Stimulated activated CD4-positive, alpha-beta T cell treated with anti-CD3 and anti-CD28 coated beads, TNF-alpha, amount 100 ng/mL, for 24 hours (primary cell): ENCODE measurements at places on chromosomes 4 and X.

GRCh38 chr4:137474711-137475301 is 57.5 kb downstream of the PCDH18 start:
- DNase-seq = no peak

DNA sequence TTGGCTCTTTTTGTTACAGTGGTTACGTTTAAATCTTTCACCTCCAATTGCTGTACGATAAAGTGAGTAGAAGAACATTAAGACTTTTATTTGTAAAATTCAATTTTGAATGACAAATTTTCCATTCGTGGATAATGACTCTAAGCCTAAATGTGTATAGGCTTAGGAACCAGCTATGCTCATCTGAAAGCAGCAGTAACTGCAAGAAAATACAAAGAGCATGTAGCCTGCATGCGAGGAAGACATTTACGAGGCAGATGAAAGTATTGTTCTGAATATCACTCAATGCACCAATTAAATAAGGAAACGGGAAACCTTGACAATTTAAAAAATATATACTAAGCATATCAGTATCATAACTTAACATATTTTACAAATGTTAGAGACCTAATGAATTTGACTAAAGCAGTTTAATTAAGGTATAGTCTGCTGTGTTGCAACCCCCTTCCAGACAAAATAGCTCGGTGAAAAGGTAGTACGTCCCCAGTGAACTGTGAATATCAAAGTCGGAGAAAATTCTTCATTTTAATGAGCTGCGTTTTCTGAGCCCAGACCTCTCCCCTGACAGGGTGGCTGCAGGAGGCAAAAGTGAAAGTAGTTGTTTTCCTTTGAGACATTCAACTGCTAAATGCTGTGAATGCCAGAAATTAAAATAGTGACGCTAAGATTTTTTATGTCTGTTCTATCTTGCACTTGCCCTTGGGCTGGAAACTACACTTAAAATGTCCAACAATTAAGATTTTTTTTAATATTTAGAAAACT is 1236.5 kb upstream of the TENM3 start:
- DNase-seq = no peak

DNA sequence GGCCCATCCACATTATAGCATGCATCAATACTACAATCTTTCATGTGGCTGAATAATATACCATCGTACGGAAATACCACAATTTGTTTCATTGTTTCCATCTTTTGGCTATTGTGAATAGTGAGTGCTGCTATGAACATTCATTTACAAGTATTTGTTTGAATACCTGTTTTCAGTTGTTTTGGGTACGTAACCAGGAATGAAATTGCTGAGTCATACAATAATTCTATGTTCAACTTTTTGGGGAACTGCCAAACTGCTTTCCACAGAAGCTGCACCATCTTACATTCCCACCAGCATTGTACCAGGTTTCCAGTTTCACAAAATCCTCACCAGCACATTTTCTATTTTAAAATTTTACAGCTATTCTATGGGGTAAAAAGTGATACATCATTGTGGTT is 28.5 kb upstream of the MANBA start:
- no peak for DNase-seq

DNA sequence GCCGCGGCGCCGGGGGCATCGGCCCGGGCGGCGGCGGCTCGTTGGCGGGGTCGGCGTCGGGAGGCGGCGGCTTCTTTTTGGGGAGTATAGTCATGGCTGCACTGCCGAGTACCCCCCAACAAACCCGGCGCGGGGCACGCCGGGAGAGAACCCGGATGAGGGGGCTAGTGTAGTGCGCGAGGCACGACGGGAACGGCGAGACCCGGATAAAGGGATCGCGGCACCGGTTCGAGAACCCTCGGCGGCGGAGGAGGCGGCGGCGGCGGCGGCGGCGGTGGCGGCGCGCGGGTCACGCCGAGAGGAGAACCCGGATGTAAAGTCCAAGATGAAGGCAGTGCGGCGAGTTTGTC is at the start of gene OTUD5:
Gene OTUD5, minus strand, starts transcription at position 131 of the 350 bp plus-strand sequence. Its CDS starts 37 bp downstream, at position 94.
- DNase-seq = peak; percentile 70

DNA sequence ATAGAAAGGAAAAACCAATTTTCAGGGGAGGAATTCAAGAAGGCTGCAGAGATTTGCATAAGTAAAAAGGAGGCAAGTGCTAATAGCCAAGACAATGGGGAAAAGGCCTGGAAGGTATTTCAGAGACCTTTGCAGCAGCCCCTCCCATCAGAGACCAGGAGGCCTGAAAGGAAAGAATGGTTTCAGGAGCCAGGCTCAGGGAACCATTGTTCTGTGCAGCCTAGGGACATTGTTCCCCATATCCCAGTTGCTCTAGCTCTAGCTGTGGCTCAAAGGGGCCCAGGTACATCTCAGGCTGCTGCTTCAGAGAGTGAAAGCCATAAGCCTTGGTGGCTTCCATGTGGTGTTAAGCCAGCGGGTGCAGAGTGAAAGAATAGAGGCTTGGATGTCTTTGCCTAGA is 24.0 kb downstream of the NAP1L3 start:
- DNase-seq = no peak

DNA sequence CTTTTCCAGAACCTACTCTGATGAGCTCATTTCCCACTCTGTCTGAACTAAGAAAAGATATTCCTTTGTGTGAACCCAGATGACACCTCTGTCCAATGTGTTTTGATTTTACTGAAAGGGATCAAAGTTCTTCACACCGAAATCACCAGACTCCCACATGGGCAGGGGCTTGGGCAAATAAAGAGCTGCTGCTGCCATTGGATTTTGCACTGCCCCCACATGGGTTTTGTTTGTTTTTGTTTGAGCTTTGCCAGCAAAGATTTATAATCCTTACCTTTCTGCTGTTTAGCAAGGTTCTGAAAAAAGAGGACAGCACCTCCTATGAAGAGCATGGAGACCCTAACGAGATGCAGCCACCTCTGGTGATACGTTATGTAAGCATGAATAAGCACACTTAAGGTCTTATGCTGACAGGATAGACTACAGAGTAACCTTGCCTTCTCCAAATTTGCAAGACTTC is 44.3 kb downstream of the HSD17B13 start:
- DNase-seq = no peak

- DNase-seq = no peak
Measured at GRCh38 chr4:153022241-153022715, 86.2 kb downstream of the FHDC1 start.

GRCh38 chrX:46561824-46562657 is 11.5 kb upstream of the CHST7 start:
- DNase-seq = no peak

- DNase-seq = no peak
Measured at GRCh38 chr4:123674762-123675465, 278.3 kb downstream of the SPRY1 start.

DNA sequence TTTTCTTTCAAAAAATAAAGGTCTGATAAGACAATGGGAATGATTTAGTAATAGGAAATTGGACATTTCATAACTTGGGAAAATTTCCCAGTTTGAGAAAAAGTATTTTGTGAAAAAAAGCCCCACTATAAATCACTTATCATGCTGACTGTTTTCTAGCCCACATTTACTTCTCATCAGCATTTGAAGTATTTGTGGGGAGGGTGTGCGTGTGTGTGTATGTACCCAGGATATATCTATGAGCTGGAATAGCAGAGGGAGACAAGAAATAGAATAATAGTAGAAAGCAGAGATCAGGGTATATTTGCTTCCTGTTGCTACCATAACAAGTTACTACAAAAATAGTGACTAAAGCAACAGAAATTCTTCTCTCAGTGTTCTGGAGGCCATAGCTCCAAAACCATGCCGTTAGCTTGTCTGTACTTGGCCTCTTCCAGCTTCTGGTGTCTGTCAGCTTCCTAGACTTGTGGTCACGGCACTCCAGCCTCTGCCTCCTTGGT is 139.8 kb downstream of the PTTG2 start:
- no peak for DNase-seq

DNA sequence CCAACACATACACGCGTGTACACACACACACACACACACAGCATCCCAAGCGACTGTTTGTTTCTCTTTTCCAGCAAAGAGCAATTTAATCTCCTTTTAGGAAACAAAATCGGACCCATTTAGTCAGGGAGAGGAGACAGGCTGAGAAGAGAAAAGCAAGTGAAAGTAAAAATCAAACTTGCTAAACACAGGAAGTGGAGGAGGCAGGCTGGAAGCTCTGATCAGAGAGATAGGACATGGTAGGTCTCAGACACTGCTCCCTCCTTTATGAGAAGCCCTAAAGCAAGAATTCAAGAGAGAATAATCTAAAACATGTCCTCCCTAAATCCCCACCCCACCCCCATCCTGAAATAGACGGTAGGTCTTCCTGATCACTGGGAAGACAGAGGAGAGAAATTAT is 62.3 kb downstream of the GPC3 start:
- DNase-seq = no peak

DNA sequence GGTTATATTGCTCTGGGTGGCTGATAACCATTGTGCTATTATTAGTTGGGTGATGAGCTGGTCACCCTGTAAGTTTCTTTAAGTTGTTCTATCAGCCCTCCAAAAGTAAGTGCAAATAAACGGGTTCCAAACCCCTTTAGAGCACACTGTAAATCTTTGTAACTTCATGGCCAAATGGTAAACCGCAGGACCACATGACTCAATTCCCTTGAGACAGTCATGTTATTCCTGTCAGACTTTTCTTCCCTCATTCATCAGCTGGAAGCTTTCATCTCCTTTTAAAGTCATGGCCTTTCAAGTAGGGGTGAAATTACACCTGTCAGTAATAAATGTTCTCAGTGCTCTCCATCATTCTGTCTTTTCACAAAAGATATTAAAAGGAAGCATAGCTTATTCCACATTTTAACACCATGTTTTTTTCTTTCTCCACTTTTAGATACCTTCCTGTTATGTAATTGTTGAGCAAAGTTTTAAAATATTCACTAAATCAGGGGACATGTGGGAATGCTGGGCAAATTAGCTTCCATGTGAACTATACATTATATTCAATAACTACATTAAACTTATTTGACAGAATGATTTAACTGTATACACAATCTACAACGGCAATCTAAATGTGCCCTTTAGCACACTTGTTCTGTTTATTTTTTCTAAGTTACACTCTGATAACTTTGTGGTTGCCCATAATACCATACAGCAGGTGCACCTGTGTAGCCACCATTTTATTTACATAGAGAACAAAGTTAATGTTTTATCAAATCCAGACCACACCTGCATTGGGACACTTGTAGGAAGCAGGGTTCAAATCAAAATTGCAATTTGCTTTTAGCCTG is 275.5 kb downstream of the CFAP299 start:
- DNase-seq = no peak

DNA sequence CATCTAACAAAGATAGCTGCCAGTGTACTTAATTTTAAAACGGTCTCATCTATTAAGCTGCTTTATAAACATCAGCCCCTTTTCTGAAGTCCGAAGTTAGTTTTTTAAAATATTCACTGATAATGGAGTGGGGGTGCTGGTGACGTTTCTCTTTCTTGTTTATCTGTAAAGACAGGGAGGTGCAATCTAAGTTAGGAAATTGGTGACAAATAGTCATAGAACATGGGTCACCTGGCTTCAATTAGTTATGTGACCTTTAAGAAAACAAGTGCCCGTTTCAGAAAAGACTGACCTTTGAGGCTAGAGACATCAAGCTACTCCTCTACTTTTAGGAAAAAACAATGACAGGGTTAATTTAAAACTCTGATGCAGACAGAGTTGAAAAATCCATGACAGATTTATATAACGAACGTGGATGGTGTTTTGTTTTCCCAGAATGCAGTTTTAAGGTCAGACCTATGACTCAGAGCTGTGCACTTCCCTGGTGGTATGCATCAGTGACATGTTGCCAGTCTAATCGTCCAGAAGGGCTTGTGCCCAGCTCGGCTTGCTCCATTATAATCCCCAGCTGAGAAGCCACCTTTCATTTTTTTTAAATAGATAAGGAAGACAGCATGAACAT is 38.2 kb downstream of the FHL1 start:
- DNase-seq = no peak

DNA sequence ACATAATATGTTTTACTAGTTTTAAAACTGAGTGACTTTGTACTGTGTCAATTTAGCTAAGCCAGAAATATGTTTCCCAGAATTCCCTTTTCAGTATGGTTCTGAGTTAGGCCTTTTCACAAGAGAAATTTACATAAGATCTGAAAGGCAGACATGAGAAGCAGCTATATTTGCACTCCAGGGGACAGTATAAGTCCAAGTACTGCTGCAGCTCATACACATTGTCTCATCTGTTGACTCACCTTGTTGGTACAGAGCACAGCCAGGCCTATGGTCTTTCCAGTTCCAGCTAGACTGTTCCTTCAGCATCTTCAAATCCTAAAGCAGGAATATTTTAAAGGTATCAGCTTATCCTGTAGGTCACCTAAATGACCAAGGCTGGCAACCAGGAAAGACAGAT is 53.5 kb downstream of the BMP3 start:
- no peak for DNase-seq

DNA sequence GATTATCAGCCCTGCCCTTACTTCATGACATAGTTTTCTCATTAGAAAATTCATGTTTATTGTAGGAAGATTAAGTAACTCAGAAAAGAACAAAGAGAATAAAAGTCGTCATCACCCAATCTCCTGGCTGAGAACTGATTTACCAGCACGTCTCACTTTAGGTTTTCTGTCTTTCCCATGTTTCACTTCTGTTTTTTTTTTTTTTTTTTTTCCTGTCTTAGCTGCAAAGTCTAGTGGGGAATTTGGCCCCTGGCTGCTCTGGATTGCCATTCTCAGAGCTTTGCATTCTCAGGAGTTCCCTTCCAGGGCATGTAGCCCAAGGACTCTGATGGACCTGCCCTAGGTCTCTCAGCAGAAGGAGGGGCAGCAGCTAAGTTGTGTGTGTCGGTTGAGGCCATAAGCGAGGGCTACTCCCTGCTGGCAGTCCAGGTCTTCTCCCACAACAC is 57.8 kb downstream of the TMEM131L start:
- no peak for DNase-seq

GRCh38 chr4:142846108-142846728 is at the start of gene INPP4B:
Gene INPP4B (minus strand): TSS chr4:142846301.
- DNase-seq = peak; percentile 57

DNA sequence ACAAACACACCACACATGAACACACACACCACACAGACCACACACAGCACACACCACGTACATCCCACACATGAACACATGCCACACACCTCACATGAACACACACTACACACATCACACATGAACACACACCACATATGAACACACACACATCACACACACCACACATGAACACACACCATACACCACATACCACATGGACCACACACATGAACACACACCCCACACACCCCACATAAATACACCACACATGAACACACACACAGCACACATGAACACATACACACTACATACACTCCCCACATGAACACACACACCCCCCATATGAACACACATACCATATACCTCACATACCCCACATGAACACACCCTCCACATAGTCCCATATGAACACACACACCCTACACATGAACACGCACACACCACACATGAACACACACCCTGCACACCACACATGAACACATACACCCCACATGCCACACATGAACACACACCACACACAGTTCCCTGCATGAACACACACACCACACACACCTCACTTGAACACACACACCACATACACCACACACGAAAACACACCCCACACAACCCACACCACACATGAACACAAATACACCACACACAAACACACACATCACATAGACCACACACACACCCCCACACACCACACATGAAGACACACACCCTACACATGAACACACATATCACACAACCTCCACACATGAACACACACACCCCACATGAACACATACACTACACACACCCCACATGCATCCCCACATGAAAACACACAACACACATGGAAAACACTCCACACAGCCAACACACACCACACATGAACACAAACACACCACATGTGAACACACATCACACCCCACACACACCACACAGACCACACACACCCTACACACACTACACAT is 18.3 kb downstream of the PNMA6E start:
- DNase-seq = no peak

GRCh38 chr4:147136310-147136709 is 190.6 kb upstream of the TTC29 start:
- DNase-seq = no peak
